ENCODE measurements at places on chromosomes 3 and 15.

DNA sequence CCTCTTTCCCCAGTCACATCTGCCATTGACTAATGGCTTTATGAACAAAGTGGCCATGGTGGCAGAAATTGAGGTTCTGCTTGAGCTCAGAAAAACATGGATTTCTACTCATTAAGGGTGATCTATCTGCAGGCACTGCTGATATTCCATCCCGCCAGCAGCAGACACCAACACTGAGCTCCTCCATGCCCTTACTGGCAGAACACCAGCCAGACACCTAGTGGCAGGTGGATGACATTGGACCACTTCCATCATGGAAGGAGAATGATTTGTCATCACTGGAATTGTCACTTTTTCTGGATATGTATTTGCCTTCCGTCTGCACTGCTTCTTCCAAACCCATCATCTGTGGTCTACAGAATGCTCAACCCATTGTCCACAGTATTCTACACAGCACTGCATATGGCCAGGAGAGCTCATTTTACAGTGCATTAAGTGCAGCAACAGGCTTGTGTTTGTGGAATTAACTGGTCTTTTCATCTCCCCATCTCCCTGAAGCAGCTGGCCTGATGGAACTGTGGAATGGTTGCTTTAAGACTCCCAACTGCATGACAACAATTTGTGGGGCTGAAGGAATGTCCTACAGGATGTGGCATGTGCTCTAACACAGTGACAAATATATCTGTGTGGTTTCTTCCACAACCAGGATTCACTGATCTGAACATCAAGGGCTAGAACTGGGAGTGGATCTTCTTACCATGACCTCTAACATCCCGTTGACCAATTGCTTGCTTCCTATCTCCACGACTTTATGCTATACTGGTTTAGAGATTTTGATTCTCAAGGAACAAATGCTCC, 103.4 kb downstream of the WNT7A start:
- DNase-seq, result no peak

- DNase-seq, result peak; percentile 59
Observed at GRCh38 chr3:150409512-150410310, 1.6 kb downstream of the TSC22D2 start.

DNA sequence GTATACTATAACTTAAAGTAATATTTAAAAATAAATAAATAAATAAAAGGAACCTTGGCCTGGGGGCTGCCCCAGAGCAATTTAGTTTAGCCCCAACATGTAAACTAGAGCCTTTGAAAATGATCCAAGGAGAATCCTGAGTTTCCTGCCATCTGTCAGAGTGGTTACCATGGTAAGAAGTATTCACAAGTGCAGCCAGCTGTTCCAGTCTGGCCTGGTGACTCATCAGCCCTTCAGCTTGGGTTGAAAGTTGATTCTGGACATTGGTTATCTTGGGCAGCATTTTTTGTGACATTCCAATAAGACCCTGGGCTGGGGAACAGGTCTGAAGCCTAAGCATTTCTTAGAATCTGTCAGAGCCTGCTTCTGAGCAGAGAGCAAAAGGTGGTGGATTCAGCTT, 72.7 kb upstream of the LRTM1 start:
- DNase-seq, result no peak

DNA sequence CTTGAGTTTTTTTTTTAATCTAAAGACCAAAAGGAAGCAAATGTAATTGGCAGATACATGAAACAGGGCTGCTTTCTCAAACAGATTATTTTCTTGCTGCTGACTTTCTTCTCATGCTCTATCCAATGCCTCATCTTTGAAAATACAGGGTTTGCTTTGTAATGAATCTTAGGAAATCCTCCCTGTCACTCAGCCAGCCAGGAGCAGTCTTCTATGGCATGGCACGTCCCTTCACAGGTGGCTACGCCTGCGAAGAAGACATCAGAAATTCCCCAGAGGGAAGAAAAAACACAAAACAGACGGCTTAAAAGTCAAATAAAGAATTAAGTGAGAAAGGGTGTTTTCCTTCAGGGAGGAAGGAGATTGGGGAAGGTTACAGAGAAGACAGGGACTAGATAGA, 242.5 kb downstream of the IGSF11 start:
- no peak for DNase-seq

- no peak for DNase-seq
Observed at GRCh38 chr15:75410196-75410595, 41.3 kb downstream of the SIN3A start.

- DNase-seq, result no peak
Observed at GRCh38 chr3:184982076-184982475, 170.1 kb downstream of the VPS8 start.

All from NCI-H1930 (cell line).